ENCODE measurements at places on chromosomes 2 and 18. TPM values are rescaled to one million over a fixed set of nuclear protein-coding genes. Genes with fewer than 3 reads are reported as not detected.

ALPP gene
- total RNA-seq = not detected

IL36A gene
- not detected for total RNA-seq

NOSTRIN gene
- total RNA-seq = 0.43 TPM

SERPINB3 gene
- total RNA-seq = not detected
